ENCODE measurements at places on chromosomes 2 and 18.
A peak's percentile ranks its signal among the peaks of the same experiment; 100 is the strongest.

GRCh38 chr2:54634564-54635511 is 88.6 kb upstream of the EML6 start:
- DNase-seq, result no peak

- no peak for DNase-seq
Measured at GRCh38 chr2:139122711-139123158, 342.5 kb upstream of the NXPH2 start.

GRCh38 chr2:118769707-118770400 is 77.6 kb downstream of the EN1 start:
- no peak for DNase-seq

DNA sequence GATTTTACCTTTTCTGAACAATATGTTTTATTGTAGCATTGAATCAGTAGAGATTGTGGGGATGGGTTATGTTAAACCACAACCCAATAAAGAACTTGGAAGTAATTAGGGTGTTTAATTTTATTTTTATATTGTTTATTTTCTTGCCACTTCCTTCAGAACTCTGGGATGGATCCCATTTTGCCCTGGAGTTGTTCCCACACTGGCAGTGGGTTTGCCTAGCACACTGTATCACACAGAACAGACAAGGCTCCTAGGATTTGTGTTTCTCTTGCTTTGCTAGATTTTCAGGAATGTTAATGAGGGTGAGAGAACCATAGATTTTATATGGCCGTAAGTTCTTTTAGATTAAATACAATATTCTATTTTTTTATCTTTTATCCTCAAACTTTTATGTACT is 59.0 kb downstream of the TANK start:
- DNase-seq, result no peak

DNA sequence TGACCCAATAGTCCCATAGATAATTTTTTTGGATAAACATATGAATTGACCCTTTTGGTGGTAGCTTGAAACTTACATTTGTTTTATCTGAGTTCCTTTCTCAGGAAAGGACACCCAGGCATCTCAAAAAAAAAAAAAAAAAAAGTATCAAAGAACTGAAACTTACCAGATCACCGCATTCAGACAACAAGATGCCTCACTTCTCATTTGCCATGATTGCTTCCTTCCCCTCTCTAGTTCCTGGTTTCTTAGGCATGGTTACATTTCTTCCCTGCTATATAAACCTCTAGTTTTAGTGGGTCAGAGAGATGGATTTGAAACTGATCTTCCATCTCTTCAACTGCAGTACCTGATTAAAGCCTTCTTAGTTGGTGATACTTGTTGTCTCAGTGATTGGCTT is 240.1 kb downstream of the ACKR3 start:
- DNase-seq, result no peak

- peak; percentile 33 for DNase-seq
Measured at GRCh38 chr2:99809259-99809900, 319.6 kb upstream of the REV1 start.

- no peak for DNase-seq
Measured at GRCh38 chr2:199259671-199260070, 198.1 kb downstream of the SATB2 start.

DNA sequence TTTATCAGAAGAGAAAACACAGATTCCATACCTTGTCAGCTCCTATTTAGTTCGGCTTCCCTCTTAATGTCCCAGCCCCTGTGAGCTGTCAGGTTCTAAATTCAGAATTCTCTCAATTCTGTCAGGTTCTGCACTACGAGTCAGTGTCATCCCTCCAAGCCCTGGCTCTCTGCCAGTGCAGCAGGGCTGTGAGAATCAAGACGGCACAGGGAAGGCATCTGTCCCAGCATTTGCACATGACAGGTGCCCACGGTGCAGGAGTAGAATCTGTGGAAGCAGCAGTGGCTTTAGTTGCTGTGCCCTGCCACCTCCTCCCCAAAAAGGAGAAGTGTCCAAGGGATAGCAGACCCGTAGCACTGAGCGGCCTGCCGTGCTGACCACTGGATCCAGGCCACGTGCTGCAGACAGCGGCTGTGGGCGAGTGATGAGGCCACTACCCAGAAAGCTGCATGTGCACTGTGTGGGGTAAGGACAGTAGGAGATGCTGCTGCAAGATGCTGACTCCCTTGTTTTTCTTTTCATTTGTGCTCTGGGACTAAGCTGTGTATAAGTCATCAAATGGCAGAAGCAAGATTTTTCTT is 12.8 kb downstream of the RBFA start:
- DNase-seq, result no peak

DNA sequence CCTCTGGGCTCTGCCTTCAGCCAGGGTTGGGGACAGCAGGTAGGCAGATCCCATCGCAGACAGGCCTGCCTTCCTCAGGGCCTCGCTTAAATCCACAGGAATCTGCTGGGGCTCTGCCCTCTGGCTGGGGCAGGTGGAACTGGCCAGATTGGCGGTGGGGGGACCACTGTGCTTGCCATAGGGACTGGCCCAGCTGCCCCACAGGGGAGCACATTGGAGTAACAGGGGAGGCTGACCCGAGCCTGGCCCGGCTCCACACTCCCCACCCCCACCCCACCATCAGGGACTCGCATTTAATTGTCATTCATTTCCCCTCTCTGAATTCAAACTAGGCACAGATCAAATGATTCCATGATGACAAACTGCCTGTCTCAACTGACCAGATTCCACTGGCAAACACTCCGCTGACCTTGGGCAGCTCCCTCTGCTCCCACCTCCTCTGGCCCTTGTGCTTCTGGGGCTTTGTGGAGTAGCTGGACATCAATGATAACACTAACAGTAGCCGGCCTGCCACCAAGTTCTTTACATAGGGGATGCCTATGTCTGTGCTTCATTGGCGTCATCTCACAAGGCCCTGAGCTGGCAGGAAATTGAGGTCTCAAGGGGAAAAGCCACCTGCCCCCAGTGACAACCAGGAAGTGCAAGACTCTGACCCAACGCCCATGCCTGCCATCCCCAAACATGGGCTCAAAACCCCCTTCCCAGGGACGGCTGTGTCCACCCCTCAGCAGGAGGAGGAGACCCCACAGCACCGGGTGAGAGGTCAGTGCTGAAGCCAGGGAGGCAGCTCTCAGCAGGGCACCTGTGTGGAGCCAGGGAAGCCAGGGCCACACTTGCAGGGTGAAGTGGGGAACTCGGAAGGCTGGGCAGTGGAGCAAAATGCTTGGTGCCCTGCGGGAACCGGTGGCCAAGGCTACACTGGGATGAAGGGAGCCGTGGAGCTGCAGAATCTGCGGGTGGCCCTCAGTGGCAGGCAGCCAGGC is 2.1 kb upstream of the B3GNT7 start:
- DNase-seq, result no peak

- DNase-seq, result no peak
Measured at GRCh38 chr2:64461271-64462058, 7.5 kb downstream of the LGALSL start.

- no peak for DNase-seq
Measured at GRCh38 chr2:139237023-139237422, 456.8 kb upstream of the NXPH2 start.

- DNase-seq, result no peak
Measured at GRCh38 chr2:181380581-181380980, 76.6 kb upstream of the ITGA4 start.

DNA sequence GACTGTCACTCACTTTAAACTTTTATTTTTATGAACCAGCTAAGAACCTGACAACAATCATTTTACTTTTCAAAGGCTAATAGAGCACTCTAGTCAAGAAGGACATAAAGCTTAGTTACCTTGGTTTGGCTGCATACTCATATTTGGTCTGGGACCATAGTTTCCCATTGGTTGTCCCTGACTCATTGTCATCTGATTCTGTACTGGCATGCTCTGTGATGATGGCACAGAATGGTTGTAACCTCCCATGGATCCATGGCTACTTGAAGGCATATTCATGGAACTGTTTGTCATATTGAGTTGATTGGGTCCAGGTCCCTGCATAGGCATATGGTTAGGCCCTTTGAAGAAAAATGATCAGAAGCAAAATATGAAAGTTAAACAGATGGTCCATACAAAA is 37.9 kb downstream of the SS18 start:
- DNase-seq, result no peak
